ENCODE measurements at places on chromosomes 11 and 22.
A peak's percentile ranks its signal among the peaks of the same experiment; 100 is the strongest.

- no peak for DNase-seq
Observed at GRCh38 chr22:35600476-35600875, 16.7 kb downstream of the MB start.

DNA sequence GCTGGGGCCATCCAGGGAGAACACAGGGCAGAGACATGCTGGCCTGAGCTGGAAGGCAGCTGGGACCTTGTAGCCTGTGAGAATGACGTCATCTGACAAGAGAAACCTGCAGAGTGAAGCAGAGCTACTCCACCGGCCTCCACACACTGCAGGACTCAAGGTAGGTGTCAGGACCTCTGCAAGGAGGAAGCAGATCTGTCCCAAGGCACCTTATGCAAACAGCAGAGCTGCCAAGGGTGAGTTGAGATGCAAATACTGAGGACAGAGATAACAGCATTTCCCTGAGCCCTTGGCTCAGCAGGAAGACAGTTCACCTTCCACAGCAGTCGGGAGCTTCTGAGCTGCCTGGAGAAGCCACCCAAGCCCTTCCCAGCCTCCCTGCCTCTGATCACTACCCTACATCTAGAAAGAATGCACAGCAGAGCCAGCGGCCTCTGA is 51.9 kb upstream of the IGSF9B start:
- DNase-seq, result peak; percentile 95

- DNase-seq, result no peak
Observed at GRCh38 chr11:34964610-34965331, 48.4 kb downstream of the PDHX start.

DNA sequence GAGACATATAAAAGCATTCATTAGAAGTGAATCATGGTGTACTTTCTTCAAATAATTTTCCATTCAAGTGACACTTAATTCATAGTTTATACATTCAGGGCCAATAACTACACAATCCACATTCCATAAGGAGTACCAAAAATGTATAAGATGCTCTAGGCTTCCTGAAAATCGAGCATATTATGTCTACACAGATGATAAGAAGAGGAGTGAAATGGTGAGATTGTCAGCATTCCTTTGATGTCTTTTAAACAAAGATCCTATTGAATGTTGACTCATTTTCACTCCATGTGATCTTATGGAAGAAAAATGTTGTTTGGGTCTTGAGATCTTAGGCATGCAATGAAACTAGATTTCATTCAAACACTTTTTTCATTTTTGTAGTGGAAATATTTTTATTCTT is 843.2 kb downstream of the KCNA4 start:
- DNase-seq, result no peak

DNA sequence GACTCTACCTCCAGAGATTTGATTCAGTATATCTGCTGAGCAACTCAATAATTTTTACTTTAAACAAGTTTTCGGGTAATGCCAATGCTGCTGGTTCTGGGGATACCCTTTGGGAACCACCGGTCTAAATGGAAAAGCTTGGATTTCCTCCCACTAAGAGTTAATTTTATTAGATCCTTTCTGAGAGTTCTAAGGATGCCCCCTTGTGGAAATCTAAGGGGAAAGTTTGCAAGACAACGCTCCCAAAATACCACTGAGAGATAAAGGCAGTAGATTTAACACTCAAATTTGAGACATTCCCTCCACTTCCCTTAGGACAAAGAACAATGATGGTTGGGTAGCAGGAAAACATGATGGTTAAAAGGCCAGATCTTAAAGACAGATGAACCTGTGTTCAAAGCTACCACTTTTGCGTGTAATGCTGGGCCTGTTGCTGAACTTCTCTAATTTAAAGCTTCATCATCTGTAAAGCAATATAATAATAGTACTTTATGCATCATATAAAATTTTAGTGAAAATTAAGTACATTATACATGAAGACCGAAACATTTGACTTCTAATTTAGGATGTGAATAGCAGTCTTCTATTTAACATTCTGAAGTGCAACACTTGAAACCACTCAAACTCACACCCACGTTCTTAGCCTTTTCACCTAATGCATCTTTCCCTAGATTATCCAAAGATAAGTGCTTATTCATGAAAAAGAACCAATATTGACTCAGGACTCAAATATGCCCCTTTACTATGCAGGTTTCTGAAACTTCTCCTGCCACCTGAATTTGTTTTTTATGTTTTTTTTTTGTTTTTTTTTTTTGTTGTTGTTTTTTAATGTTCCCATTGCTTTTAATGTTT is 110.1 kb upstream of the LUZP2 start:
- DNase-seq, result peak; percentile 56

- DNase-seq, result no peak
Observed at GRCh38 chr22:45317551-45318167, 7.9 kb downstream of the FAM118A start.

DNA sequence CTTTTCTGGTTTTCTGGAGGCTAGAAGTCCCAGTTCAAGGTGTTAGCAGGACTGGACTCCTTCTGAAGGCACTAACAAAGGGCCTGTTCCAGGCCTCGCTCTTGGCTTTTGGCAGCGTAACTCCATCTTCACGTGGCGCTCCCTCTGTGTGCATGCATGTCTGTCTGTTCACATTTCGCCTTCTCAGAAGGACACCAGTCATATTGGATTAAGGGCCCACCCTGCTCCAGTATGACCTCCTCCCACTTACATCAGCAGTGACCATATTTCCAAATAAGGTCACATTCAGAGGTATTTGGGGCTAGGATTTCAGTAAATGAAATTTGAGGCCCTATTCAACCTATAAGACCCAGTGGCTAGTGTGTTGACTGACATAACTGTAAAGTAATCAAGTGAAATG is 20.0 kb downstream of the APLP2 start:
- no peak for DNase-seq
